Activated CD4-positive, alpha-beta T cell treated with anti-CD3 and anti-CD28 coated beads for 24 hours (primary cell): ENCODE measurements at places on chromosomes 6 and 20.

- no peak for DNase-seq
These were observed 49.3 kb downstream of the PHIP start for GRCh38 chr6:79028641-79029314.

DNA sequence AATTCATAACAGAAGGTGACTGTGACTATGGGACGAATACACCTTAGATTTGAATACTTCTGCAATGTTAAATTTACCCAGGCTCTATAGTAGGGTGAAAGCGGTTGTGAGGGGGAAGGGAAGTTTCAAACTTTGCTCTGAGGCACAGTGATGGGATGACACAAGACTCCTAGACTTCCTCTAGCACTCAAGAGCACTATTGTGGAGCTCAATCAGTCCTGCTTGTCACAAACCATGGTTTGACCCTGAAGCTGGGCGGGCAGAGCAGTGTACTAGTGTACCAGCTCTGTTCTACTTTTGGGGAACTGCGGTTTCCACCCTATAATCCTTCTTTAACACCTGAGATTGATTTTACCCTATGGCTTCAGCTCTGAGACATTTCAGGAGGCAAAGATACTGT is 17.1 kb downstream of the TRIM27 start:
- no peak for DNase-seq

GRCh38 chr6:18207438-18207837 is 52.2 kb downstream of the KDM1B start:
- no peak for DNase-seq

- no peak for DNase-seq
These were observed 24.7 kb upstream of the HINT3 start for GRCh38 chr6:125931733-125932450.

GRCh38 chr20:49674383-49675352 is 39.0 kb downstream of the B4GALT5 start:
- DNase-seq, result no peak

DNA sequence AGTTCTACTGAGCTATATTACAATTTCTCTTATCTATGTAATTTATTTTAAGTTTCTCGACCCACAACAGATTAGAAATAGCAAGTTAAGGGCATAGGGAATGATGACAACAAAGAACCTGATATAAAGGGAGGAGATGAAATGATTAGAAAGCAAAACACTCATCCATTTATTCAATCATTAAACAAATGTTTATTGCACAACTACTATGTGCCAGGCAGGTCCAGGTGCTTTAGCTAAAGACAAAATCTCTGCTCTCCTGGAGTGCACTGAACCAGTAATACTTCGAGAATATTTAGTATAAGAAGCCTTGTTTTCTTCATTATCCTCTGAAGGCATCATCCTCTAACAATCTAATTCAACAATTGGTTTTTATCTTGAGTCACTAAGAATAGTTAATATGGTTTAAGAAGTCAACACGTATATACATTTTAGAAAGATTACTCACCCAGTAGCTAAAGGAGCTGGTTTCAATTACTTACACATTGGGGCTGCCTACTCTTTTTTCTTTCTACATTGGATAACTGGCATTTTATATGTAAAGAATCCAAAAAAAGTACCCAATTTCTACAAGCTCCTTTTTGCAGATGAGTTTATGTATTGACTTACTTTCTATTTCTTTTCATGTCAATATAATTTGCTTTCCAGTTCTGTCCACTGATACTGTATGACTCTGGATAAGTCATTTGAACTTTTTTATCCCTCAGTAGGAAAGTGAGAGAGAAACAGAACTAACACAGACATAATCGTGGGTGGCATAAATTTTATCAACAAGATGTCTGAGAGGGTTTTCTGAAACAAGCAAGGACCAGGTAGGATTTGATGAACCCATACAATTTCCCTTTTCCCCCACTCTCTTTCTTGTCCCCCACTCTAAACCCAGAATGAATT is 312.6 kb downstream of the CLIC5 start:
- no peak for DNase-seq

GRCh38 chr20:5841522-5841921 is 91.3 kb downstream of the SHLD1 start:
- DNase-seq, result no peak

DNA sequence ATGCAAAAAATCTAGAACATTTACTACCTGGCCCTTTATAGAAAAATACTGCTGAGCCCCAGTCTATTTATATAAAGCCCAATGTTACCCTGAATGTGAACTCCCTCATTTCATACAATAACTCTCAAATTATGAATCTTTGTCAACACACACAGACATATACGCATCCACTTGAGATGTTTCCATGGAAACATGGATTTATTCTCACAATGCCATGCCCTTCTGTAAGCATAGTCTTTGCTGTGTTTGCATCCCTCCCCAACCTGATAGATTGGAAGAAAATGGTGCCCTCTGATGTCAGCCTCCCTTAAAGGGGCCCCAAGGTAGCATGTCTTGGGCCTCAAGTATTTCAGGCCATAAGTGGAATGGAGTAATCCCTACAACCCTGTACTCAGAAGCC is 573.1 kb downstream of the KIF16B start:
- DNase-seq, result no peak

DNA sequence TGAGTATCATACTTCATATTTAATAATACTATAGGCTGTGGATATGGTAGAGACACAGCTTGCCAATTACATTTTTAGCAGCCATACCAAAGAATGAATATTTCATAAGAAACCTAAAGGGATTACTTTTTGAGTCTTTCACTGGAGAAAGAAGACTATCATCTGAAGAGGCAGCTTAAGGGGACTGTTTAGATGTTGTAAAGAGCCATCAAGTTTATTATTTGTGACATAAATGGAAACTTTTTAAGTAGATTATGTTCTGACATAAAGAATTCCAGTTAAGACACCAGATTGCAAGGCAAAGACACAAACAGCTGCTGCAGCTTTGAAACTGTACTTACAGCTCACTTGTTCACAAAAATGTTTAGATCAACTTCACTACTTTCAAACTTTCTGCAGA is 429.4 kb downstream of the TFAP2A start:
- no peak for DNase-seq

GRCh38 chr6:135181333-135182070 is 394 bp downstream of the MYB start:
- no peak for DNase-seq

- no peak for DNase-seq
These were observed 88.5 kb downstream of the BCAS1 start for GRCh38 chr20:53981752-53982437.
